Activated T-helper 1 cell treated with anti-CD3 and anti-CD28 coated beads, Interleukin-12 subunit alpha, Interleukin-12 subunit beta, Interleukin-2, Interleukin-4 antibody, amounts not matched to agents 30 ng/mL and 10 ng/mL and 1 ng/mL, durations not matched to agents 14 hours and 24 hours and 36 hours (primary cell): ENCODE measurements at places on chromosomes 12 and 14.

- peaks cover 2% of the 10 kb centered on the region for H3K27me3 ChIP-seq
- no peak overlapping the region for H3K4me3 ChIP-seq
- H3K4me1 ChIP-seq = peaks cover 14% of the 10 kb centered on the region
- H3K27ac ChIP-seq = no peak overlapping the region
- no peaks in the 10 kb centered on the region for H3K36me3 ChIP-seq
Measured at GRCh38 chr12:51262758-51263177, 7.4 kb downstream of the SMAGP start.

DNA sequence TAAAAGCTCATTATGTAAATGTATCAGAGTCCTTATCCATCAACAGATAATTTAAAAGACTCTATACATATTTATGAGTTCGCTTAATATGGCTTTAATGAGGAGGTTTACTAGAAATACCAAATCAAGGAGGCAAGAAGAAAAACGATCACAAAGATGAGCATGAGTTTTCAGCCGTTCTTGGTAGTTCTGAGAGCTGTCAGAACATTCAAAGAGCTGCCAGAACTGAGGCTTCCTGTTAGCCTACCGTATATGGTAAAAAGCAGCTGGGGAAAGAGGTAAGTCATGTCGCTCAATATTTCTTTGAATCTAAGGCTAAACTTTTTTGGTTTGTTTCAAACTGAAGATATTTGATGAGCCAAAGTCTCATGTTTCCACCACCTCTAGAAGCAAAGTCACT is 115.3 kb upstream of the PLXNC1 start:
- peaks cover 8% of the 10 kb centered on the region for H3K36me3 ChIP-seq
- no peak for DNase-seq
- no peaks in the 10 kb centered on the region for H3K27me3 ChIP-seq

DNA sequence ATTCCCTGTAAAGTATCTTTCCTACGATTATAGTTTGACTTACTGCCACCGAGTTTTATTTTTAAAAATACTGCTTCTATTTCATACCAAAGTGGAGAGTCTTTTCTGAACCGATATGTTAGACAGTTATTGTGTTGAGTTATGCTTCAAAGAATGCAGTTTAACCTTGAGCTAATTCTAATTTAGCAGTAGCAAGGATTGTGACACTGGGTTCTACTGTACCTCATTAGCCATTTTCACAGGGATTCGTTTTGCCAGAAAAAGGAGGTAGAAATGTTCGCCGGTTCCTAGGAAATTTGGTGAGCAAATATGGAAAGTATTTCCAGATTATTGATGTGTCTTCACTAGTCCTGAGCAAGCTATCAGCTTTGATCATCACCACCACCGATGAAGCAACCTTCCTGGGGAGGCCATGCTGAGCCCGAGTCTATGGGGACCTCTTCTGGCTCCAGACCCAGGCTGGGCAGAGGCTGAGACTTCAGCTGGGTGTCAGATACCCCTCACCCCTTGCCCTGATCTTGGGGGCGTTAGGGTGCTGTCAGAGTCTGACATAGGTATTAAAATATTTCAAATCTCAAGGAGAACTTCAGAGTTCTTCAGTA is 13.6 kb downstream of the GLRX5 start:
- H3K36me3 ChIP-seq = peaks cover 5% of the 10 kb centered on the region
- H3K4me3 ChIP-seq = no peak overlapping the region

DNA sequence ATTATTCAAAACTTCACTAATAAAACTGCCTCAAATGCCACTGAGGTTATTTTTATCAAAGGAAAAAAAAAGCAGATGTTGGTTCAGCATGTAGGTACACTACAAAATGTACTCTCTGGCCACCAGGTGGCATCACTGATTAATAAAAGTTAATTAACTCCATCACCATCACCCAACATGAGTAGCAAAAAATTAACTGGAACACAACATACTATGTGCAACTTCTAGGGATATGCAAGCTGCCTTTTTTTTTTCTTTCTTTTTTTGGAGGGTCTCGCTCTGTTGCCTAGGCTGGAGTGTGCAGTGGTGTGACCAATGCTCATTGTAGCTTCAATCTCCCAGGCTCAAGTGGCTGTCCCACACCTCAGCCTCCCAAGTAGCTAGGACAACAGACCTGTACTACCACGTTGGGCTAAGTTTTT is 43.8 kb upstream of the NR2C1 start:
- H3K4me1 ChIP-seq = no peaks in the 10 kb centered on the region
- H3K27me3 ChIP-seq = no peaks in the 10 kb centered on the region
- H3K27ac ChIP-seq = no peak overlapping the region
- H3K36me3 ChIP-seq = no peaks in the 10 kb centered on the region

DNA sequence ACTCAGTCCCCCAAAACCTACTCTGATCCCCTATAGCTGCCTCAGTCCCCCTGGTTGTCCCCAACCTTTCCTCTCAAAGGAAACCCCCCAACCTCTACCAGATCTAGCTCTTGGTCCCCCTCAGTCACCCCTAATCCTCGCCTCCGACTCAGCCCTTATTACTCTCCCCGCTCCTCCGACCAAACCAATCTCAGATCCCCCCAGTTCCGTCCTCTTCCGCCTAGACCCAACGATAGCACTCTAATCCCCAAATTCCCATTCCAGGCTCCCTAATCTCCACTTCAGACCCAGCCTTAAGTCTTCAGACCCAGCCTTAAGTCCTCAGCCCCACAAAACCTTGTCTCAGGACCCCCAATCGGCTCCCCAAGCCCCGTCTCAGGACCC is 612 bp downstream of the VPS37B start:
- H3K27me3 ChIP-seq = peaks cover 5% of the 10 kb centered on the region
- peaks cover 6% of the 10 kb centered on the region for H3K36me3 ChIP-seq
- DNase-seq = no peak
- peak overlapping the region; percentile 91 for H3K27ac ChIP-seq
- H3K4me3 ChIP-seq = peak overlapping the region; percentile 91
- peaks cover 93% of the 10 kb centered on the region for H3K4me1 ChIP-seq

DNA sequence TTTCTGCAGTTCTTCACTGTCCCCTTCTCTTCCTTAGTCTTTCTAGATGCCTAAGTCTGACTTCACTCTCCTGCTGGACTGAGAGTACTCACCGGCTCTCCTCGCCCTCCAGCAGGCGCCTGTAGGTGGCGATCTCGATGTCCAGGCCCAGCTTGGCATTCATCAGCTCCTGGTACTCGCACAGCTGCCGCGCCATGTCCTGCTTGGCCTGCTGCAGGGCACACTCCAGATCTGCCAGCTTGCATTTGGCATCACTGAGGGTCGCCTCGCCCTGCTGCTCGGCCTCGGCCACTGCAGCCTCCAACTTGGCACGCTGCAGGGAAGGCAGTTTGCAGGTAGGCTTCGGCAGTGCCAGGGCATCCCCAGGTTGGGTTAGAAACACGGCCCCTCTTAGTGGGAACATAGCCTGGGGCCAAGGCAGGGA is 5.2 kb downstream of the KRT84 start:
- peaks cover 16% of the 10 kb centered on the region for H3K27me3 ChIP-seq
- no peak overlapping the region for H3K4me3 ChIP-seq
- no peak overlapping the region for H3K27ac ChIP-seq
- no peak for DNase-seq

DNA sequence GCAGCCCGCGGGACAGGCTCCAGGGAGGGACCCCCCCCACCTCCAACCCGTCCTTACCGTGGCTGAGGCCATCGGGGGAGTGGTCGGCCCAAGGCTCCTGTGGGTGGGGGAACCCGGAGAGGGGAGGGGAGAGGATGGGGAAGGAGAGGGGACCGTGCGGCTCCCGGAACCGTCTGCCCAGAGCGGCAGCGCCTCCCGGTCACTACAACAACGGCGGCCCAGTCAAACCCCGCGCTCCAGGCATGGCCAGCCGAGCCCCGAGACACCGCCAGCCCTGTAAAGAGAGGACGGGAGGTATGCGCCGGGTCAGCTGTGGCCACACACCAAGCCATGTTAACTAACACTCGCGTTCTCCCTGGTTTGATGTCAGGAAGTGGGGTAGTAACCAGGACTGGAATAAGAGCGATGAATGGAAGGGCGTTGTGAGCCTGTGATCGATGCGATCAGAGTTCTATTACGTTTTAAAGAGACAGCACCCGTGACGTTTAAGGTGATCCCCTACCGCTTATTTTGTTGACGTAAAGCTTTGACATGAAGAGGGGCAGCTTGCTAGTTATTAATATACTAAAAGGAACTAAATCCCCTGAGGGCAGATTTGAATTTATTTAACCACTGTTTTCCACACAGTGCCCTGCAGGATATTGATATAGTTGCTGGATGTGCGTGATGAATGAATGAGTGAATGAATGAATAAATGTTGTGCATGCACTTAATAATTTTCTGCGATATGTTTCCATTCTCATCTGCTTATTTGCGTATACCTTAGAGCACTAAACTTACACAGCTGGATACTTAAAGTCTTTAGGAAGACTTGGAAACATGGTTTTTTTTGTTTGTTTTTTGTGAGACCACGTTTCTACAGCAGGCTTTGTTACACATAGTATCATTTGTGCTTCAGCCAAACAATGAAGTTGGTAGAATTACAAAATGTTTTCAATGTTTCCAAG is at the start of gene POC1B:
Gene POC1B (minus strand): TSS at position 224 of the 947 bp plus-strand sequence. CDS start 152 bp downstream, at position 72.
- peaks cover 23% of the 10 kb centered on the region for H3K36me3 ChIP-seq
- H3K27me3 ChIP-seq = no peaks in the 10 kb centered on the region
- DNase-seq = peak; percentile 68
- H3K4me3 ChIP-seq = peak within 1 kb of the TSS; percentile 92
- H3K4me1 ChIP-seq = peaks cover 53% of the 10 kb centered on the region

DNA sequence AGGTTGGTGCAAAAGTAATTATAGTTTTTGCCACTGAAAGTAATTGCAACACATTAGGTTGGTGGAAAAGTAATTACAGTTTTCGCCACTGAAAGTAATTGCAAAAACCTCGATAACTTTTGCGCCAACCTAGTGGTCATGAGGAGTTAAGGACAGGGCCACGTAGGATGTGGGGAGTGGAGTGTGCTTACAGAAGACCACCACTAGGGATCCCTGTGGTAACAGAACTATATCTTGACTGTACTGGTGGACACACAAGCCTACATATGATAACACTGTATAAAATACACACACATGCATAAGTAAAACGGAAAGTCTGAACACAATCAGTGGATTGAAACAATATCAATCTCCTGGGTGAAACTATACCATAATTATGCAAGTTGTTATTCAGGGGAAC is 187.4 kb upstream of the ABCD2 start:
- no peak for DNase-seq
- H3K4me1 ChIP-seq = no peaks in the 10 kb centered on the region
- no peaks in the 10 kb centered on the region for H3K36me3 ChIP-seq
- peaks cover 4% of the 10 kb centered on the region for H3K27me3 ChIP-seq

DNA sequence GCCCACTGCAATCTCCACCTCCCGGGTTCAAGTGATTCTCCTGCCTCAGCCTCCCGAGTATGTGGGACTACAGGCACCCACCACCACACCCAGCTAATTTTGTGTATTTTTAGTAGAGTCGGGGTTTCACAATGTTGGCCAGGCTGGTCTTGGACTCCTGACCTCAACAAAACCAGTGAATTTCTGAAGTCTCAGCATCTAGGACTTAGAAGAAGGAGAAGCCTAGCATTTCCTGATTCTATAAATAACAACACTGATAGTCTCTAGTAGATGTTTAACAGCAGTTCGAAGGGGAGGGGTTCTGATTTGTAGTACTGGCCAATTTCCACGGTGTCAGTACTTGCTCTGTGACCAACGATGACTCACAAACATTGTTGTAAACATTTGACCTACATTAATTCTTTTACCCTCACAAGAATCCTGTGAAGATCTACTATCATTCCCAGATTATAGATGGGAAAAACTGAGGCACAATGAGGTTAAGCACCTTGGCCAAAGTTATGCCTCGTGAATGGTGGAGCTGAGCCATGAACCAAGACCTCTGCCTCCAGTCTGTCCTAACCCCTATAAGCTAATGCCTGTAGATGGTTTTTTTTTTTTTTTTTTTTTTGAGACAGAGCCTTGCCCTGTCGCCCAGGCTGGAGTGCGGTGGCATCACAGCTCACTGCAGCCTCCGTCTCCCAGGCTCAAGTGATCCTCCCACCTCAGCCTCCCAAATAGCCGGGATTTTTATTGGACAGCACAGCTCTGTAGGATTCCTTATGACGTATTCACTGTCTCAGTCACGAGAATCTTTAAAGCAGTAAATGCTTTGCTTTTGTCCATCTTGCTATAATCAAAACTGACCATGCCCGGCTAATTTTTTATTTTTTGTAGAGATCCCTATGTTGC is 5.2 kb downstream of the P2RX4 start:
- H3K36me3 ChIP-seq = peaks cover 34% of the 10 kb centered on the region
- peak overlapping the region; percentile 81 for H3K27ac ChIP-seq
- no peaks in the 10 kb centered on the region for H3K27me3 ChIP-seq

DNA sequence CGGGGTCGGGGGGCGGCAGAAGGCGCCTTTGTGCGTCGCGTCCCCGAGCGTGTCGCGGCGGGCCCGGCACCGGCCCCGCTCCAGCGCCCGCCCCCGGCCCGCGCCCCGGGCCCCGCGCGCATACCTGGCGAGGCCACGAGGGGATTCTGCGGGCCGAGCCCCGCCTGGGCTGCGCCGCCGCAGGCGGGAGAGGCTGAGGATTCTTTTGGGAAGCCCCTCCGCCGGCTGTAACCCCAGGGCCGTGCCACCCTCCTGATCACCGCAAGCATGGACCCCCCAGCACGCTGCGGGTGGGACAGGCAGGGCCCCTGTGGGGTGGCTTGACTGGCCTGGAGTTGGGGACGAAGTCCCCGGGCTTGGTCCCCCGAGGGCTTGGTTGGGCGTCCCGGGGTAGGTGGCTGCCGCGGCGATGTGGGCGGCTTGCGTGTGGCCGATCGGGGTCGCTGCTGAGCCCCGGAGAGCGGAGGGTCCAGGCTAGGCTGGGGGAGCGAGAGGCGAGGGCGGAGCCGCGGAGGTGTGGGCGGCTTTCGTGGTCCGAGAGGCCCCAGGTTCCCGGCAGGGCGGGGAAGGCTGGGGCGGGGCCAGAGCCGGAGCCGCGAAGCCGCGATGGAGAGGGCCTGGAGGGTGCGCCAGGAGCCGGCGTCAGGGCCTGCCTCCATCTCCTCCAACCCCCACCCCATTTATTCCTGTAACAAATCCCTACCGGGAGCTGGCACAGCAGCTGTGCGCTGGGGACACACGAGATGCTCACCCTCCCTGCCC is 28.4 kb upstream of the GPR132 start:
- DNase-seq = peak; percentile 70
- H3K4me1 ChIP-seq = peaks cover 10% of the 10 kb centered on the region
- H3K27me3 ChIP-seq = peaks cover 3% of the 10 kb centered on the region
- H3K36me3 ChIP-seq = peaks cover 1% of the 10 kb centered on the region
- H3K4me3 ChIP-seq = peak overlapping the region; percentile 80

DNA sequence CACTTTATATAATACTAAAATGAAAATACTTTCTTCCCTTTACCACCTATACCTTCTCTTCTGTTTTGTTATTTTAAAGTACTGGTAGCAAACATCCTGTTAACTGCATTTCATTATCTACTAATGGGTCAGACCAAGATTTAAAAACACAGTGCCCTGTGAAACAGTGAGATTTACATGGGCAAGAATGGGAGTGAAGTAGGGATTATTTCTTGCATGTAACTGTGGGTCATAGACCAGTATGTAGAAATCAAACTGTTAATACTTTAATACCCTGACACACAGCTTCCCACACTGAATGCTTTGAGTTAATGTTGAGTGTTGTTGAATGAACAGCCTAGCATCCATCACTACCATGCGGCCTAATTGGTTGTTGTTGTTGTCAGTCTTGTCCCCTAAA is 61.6 kb downstream of the PLEKHA5 start:
- no peaks in the 10 kb centered on the region for H3K36me3 ChIP-seq
- H3K27me3 ChIP-seq = no peaks in the 10 kb centered on the region
- no peaks in the 10 kb centered on the region for H3K4me1 ChIP-seq
- no peak for DNase-seq
- no peak overlapping the region for H3K27ac ChIP-seq
- H3K4me3 ChIP-seq = no peak overlapping the region
